ENCODE measurements at places on chromosomes 5 and 9.

GRCh38 chr5:120096413-120096812 is 367.7 kb upstream of the PRR16 start:
- DNase-seq: no peak

DNA sequence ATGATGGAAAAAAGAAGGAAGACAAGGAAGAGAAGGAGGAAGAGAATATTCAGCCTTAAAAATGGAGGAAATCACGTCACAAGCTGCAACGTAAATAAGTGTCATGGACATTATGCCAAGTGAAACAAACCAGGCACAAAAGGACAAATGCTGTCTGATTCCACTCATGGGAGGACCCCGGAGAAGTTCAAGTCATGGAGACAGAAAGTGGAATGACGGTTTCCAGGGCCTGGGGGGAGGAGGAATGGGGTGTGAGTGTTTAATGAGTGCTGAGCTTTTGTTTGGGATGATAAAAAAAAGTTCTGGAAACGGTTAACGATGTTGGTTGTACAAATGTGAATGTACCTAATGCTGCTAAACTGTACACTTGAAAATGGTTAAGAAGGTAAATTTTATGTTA is 439.5 kb downstream of the GADD45G start:
- no peak for DNase-seq

GRCh38 chr5:136098176-136098575 is 34.5 kb upstream of the SMAD5 start:
- no peak for DNase-seq

GRCh38 chr5:39598661-39599248 is 174.0 kb upstream of the DAB2 start:
- DNase-seq: no peak

DNA sequence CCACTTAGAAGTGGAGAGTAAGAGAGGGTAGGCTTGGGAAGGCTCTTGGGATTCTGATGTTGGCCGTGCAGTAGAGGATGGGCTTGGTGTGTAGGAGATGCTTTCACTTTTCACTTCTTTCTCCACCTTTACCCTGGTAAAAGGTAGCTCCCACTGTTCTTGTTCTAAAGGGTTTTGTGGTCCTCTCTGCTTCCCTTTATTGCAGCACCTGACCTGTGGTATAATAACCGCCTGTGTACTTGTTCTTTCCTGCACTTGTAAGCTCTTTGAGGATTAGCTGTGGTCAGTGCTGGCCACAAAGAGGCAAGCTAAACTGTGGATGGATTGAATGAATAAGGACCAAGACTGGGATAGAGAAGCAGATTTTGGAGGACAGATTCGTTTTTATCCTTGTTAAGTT is 25.2 kb downstream of the KDM4C start:
- no peak for DNase-seq

DNA sequence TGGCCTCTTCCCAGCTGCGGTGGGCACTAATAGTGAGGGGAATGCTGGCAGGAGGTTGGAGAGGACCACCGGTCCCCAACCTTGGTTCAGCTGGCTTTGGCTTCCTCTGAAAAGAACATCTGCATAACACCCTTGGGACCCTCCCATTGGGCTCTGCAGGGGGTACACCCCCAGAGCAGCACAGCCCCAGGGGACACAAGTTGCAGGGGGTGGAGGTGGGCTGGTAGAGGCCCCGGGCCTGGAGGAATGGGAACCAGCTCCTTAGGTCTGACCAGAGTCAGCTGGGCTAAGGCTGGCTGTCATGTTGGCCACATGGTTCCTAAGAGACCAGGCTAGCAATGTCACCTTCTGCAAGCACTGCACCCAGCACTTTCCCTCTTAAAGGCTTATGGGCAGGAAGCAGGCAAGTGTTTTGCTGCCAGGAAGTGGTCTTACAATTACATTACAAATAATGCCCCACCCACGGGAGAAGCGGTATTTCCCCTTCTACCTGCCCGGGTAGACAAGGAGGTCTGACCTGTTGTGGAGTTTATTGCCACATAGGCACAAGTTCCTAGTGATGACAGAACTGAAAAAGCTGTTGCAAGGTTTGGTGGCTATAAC is 18.1 kb downstream of the GCNT4 start:
- DNase-seq: no peak

DNA sequence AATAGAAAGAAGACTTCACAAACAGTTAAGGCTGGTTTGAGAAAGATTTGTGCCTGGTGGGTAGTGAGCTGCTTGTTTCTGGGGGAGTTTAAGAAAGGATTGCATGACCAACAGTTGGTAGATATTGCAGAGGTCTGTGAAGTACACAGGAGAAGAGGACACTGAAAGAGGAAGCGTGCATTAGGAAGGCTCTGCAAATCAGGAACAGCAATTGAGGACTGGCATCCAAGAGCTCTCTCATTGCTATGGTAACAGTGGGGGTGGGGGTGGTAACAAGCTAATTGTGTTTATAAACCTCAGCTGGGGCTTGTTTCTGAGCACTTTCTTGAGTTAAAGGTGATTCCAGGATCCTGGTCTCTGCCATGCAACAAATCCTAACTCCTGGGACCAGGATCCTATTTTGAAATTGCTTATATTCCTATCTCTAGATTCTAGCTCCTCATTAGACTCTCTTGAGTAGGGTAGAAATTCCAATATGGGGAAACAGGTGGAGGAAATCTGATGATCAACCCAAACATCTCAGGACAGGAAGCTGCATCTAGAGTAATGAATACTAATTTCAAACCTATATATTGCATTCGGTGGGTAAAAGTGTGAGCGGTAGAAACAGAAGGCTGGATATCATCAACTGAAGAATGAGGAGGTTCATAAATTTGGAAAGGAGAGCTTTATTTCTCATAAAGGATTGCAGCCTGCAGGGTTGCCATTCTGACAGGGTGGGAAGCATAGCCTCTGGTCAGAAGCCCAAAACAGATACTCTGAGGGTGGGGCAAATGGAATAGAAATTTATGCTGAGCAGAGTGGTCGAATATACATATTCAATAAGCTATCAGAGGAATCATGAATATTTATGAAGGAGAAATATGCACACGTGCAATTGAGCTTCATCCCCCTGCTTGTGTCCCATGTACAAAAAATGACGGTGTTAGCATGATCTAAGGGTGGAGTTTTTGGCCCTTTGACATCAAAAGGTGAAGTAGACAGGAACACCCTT is 79.4 kb downstream of the PTTG1 start:
- no peak for DNase-seq

- no peak for DNase-seq
Measured at GRCh38 chr9:114271556-114272510, 51.1 kb upstream of the ORM1 start.

- DNase-seq: no peak
Measured at GRCh38 chr9:100229561-100229960, 123.2 kb downstream of the TEX10 start.

DNA sequence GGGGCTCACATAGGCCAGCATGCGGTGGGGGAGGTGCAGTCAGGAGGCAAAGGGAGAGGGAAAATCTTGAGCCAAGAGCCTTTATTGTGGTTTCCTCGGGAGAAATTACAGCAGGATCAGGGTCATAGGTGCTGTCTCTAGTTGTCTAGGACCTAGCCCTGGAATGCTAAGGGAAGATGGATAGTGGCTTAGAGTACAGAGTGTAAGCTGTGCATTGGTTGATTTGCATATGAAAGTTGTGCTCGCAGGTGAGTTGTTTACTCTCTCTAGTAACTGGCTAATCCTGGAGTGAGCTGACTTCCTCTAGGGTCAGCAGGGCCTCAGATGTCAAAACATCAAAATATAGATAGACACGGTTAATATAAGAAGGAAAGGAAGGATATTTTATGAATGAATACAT is 877.7 kb downstream of the TLE4 start:
- DNase-seq: no peak

DNA sequence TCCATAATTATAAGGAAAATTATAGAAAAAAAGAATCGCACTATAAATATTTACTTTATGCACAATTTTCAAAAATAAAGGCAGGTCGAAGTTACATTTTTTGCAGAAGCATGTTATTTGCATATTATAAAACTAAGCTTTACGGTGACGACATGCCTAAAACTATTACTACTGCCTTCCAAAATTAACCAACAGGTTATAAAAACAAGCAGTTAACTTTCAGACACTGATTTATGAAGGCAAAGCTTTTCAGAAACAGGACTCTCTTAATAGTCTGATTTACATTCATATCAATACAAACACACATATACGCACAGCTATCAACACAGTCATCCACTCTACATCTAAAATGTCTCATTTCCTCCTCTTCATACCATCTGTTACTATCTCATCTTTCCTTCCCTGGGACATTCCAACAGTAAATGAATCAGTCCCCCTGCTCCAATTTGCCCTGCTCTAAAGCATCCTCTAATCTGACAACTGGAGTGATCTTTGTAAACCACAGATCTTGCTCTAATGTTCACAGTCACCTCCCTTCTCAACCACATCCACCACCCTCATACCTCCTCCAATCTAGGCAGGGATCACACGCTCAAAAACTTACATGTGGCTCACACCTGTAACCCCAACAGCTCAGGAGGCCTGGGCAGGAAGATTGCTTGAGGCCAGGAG is 21.6 kb downstream of the FBXW11 start:
- DNase-seq: no peak

- DNase-seq: no peak
Measured at GRCh38 chr5:108830705-108831276, 83.1 kb downstream of the FER start.

GRCh38 chr5:74222806-74223205 is 417.7 kb downstream of the ENC1 start:
- DNase-seq: no peak

- no peak for DNase-seq
Measured at GRCh38 chr9:114717908-114718486, 36.0 kb upstream of the TEX48 start.

- no peak for DNase-seq
Measured at GRCh38 chr5:135587721-135588663, 9.2 kb upstream of the CXCL14 start.

DNA sequence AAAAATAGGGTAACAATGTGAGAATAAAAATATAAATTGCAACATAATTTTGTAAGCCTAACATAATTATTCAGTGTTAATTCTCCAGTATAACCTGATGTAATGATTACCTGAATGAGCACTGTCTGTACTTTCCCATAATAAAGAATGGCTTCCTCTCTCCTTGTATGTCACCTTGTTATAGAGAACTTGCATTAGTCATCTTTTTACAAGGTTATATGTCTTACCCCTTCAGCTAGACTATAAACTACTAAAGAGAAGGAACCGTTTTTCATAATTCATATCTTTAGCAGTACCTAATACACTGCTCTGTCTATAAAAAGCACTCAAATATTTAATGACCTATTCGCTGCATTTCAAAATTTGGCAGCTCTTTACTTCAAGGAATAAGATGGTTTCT is 19.8 kb downstream of the STRBP start:
- no peak for DNase-seq

GRCh38 chr5:131226899-131227298 is 37.0 kb upstream of the CDC42SE2 start:
- DNase-seq: no peak

GRCh38 chr9:132218208-132218607 is 56.4 kb downstream of the NTNG2 start:
- no peak for DNase-seq

- DNase-seq: no peak
Measured at GRCh38 chr9:112218908-112219307, 43.8 kb upstream of the SUSD1 start.

- DNase-seq: no peak
Measured at GRCh38 chr9:126411948-126412284, 85.3 kb downstream of the MVB12B start.

DNA sequence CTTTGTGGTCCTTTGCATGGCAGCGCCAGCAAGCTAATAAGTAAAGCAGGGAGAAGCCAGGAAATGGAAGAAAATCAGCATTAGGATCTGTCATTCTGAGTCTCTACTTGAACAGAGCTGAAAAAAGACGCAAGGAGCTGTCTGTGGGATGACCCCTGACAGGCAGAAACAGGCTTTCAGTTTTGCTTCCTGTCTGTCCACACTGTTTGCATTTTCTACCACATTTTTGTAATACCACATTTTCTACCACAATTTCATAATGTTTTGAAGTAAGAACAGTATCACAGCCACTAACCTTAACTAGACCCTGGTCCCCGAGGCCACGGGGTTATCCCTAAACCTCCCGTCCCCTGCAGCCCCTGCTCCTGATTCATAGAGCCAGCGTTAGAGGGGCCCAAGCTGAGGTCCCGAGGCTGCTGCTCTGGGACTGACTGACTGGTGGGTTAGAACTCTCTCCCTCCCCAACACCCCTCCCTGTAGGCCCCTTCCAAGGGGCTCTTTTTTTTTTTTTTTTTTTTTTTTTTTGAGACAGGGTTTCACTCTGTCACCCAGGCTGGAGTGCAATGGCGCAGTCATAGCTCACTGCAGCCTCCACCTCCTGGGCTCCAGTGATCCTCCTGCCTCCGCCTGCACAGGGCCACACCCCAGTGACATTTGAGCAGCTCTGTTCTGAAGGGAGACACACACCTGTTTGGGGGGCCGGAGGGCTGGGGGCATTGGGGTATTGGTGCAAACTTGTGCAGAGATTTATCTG is 4.0 kb upstream of the CLIC3 start:
- no peak for DNase-seq

DNA sequence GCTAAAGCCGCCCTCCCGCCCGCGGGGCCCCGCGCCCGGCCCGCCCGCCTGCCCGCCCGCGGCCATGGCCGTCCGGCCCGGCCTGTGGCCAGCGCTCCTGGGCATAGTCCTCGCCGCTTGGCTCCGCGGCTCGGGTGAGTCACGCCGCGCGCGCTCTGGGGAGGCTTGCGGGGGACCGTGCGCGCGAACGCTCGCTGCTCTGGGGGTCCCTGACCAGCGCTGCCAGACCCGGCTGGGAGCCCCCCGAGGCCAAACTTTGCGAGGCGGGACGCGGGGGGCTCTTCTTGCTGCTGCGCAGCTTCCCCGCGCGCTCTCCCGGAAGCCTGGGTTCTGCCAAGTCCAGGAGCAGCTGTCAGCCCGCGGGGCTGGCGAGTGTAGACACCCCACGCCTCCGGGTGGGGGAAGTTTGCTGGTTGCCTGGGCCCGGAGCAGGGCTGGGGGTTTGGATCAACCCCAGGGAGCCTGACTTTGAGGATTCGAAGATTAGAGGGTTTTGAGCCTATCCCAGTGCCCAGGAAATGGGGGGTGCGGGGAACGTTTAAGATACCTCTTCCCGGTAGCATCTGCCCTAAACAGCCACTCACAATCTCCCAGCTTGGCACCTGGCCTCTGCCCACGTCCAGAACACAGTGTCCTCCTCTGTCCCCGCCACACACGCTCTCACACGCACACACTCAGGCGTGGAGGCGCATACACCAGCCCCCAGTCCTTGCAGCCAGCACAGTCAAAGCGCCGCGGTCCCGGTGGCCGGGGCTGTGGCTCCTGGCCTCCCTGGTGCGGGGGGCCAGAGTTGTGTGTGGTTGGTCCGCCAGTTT is 535 bp downstream of the UNC5A start:
- no peak for DNase-seq

GRCh38 chr9:35568196-35568595 is 36.9 kb upstream of the TESK1 start:
- no peak for DNase-seq
